Activated CD4-positive, alpha-beta T cell treated with anti-CD3 and anti-CD28 coated beads, Interleukin-2, amount 50 U/mL, for 16 hours (primary cell): ENCODE measurements at places on chromosomes 6 and 20.
A peak's percentile ranks its signal among the peaks of the same experiment; 100 is the strongest.

GRCh38 chr20:50731930-50732690 is 730 bp downstream of the PARD6B start:
- DNase-seq: no peak

DNA sequence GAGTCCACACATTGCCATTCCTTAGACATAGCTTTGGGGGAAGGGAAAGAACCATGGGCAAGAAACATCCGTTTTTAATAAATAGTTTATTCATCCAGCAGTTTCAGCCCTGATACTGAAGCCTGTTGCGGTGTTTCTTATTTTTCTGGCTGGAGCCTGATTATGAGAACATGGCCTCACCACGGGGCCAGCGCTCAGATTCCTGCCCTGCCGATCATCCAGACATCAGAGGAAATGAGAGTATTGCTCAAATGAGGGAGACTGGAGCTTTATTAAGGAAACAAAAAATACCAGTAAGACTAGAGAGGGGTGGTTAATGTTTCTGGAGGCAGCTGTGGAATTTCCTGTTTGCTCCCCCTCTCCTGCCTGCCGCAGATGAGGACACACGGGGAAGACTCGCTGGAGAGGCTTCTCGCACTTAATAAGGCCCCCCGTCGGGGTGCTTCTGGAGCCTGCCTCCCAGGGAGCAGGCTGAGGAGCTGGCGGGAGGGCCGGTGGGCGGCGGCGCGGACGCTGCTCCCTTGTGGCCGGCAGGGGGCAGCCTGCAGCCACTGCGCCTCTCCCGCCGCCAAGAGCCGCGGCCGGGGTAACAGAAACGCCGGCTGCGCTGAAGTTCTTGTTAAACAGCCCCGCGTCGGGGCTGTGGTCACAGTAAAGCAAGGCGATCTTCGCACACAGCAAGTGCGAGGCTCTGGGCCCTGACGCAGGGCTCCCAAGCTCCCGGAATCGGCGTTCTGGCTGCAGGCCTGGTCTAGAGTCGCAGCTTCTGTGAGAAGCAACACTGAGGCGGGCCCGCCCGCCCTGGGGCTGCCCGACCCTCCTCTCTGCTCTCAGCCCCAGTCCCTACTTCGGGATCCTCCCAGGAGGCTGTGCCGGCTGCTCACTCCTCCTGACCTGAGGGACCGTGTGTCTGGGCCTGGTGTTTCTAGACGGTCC is 17.5 kb downstream of the LEMD2 start:
- peak; percentile 54 for DNase-seq

DNA sequence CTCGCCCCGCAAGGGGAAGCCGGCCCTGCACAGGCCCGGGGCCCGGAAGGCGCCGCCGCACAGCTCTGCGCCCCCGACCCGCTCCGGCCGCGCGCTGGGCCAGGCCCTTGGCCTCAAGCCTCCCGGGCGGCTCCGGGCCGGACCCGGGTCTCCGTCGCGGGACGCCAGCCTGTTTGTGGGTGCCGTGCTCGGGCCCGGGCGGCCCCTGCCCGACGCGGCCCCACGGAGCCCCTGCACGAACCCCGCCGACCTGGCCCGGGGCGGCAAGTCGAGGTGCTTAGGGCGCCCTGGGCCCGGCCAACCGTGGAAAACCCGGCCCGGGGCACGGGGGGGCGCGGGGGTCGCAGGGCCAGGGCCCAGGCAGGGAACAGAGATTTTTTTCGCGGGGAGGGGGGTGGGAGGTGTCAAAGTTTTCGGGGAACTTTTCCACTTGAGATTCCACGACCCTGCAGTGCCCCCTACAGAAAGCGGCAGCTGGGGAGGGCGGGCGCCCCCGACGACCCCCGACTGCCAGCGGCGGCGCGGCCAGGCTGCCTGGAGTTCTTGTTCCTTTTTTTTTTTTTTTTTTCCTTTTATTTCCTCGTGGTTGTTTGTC is 805 bp upstream of the STX16 start:
- no peak for DNase-seq

DNA sequence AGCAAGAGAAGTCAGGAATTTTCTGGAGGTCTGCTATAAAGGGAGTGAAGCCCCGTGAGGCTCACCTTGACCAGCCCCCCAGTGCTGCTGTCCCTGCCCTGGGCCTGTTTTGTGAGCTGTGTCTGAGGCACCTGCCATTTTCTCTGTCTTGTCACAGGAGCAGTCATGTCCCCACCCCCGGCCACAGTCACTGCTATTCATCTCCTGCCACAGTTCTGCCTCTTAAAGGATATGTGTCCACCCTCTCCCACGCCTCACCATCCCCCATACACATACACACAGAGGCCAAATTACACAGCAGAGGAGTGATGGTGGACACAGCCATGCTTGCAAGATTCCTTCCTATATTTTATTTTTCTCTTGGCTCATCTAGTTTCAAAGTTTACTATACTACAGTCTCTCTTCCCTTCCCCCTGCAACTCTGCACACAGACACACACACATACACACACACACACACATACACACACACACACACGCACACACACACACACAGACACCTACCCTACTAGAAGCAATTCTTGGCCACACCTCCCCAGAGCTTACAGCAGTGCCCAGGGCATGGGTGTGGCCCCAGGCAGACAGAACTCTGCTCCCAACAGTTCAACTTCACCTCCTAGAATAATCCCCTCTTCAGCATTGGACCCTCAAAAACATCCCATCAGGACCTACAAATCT is 68.7 kb upstream of the TAB2 start:
- DNase-seq: no peak

GRCh38 chr6:164114651-164115050 is 700.1 kb downstream of the QKI start:
- no peak for DNase-seq

DNA sequence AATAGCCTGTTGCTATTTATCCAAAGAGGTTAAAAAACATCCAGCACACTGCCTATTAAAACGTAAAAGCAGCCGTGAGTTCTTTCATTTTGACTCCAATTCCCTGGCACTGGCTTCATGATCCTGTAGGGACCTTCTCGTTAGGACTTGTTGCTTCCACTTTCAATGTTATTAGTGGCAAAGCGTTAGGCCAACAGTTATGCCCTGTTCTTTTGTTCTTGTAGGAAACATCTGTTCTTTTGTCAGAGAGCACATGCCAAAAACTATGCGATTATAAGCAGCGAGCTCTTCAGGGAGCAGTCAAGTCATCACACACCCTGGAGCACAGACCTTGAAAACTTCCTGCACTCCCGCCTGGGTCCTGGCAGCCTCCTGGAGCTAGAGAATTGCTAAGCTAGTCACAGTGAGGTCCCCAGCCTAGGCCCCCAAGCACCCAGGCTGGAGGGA is 609.5 kb upstream of the ARID1B start:
- no peak for DNase-seq

DNA sequence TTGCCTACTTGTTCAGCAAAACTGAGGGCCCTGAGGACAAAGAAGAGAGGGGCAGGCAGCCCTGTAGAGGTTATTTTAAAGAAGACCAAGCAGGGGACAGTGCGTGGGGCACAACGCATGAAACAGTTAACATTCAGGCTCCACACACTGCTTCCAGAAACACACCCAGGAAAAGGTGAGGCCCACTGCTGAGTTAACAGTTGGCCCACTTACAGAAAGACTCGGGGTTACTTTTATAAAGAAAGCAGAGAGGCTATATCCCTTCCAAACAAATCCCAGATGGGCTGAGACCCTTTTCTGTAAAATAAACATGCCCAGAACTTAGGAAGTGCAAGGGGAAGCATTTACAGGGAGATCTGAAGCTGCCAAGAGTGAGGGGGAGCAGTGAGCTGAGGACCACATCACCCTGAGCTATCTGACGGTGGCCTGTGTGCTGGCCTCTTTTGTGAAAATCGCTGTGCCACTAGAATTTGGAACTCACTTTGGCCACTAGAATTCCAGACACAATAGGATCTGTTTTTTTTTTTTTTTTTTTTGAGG is 49.8 kb upstream of the SSTR4 start:
- no peak for DNase-seq

- no peak for DNase-seq
These were observed 58.0 kb upstream of the CD2AP start for GRCh38 chr6:47419621-47420020.

GRCh38 chr6:89351671-89352277 is 748 bp downstream of the UBE2J1 start:
- no peak for DNase-seq

- no peak for DNase-seq
These were observed 127.4 kb upstream of the ARMC2 start for GRCh38 chr6:108720827-108721226.

DNA sequence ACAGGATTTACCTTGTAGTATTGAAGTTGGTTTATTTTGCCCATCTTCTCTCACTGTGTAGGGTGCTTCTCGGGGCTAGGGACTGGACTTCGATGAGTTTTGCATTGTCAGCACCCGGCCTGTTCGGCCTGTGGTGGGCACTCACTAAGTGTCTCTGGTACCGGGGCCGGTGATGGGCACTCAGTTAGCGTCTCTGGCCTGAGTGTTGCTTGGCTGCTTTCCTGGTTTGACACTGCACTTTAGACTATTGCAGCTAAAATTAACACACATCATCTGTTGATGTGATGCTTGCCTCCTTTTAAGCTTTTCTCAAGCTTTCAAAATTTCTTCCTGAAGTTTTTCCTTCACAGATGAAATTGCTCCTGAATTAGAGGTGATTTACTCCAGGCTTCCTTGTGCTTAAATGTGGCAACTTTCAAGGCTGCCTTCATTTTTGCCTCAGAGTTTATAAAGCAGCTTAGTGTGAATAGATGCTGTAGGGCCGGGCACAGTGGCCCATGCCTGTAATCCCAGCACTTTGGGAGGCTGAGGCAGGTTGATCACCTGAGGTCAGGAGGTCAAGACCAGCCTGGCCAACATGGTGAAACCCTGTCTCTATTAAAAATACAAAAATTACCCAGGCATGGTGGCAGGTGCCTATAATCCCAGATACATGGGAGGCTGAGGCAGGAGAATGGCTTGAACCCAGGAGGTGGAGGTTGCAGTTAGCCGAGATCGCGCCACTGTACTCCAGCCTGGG is 41.7 kb upstream of the TULP4 start:
- no peak for DNase-seq

- no peak for DNase-seq
These were observed 87.3 kb downstream of the DTNBP1 start for GRCh38 chr6:15575357-15576033.

DNA sequence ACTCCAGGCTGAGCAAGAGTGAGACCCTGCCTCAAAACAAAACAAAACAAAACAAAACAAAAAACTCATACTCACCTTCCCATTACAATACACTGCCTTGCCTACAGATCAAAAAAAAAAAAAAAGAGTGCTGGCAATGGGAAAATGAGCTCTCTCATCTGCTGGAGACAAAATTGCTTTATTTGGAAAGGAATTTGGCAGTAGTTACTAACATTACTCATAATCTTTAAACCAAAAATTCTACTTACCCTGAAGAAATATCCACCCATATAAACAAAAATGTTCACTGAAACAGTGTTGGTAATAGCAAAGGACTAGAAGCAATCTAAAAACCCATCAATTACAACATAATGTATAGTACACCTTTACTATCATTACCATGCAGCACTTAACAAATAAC is 120.4 kb downstream of the RNGTT start:
- no peak for DNase-seq

DNA sequence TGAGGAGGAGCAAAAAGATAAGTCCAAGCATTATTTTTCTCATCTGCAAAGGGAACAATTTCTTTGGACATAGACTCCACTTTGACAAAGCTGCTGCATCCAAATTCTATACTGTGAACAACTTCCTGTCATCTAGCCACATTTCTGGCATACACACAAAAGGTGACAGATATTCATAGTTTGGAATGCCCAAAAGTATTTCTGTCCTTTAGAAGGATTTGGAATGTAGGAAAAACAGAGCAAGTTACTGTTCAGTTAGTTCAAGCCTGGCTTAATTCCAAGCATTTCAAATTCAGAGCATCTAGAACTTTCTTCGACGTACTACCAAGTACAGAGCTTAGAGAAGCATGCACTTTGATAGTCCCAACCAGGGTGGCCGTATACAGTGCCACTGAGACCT is 134.0 kb downstream of the PDE7B start:
- no peak for DNase-seq

- DNase-seq: no peak
These were observed 47.2 kb downstream of the CHD6 start for GRCh38 chr20:41571006-41571405.

- no peak for DNase-seq
These were observed 12.9 kb upstream of the GFOD1 start for GRCh38 chr6:13500264-13500663.

- DNase-seq: no peak
These were observed 20.4 kb downstream of the PROCR start for GRCh38 chr20:35192118-35192872.

GRCh38 chr6:157261606-157262005 is 61.7 kb downstream of the TMEM242 start:
- DNase-seq: no peak
